ENCODE measurements at places on chromosomes 4 and X.

- DNase-seq: peak; percentile 52
These were observed 876 bp downstream of the KLHL2 start for GRCh38 chr4:165208221-165208652.

DNA sequence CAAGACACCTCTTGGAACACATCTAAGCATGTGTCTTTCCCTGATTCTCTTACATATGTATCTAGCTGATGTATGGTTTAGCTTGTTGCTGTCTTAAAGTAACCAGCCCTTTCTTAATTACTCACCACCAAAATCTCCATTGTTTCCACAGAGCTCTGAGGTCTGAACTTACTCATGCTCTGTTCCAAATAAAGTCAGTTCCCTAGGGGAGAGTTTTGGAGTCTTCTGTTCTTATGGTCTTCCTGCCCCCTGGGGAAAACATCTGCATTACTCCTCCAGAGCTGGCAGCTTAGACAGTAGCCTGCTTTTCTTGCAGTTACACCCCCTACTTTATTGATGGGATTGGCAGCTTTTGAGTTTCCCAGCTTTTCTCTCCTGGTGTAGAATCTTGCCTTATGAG lies 125.8 kb downstream of the EDA start:
- no peak for DNase-seq

DNA sequence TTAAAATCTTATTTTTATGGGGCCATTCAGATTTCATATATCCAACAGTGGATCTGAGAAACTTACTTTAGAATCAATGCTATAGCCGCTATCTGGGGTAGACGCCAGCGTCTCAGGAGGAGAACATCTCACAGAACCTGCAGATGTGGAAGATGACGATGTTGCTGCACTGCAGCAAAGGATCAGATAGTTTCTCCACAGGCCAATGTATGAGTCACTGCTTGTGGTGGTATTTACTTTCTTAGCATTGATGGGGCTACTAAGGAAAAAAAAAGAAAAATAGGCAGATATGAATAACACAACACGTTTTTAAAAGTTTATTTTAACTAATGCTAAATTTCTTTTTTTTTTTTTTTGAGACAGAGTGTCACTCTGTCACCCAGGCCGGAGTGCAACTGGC lies 85.9 kb downstream of the ZAR1 start:
- peak; percentile 46 for DNase-seq

DNA sequence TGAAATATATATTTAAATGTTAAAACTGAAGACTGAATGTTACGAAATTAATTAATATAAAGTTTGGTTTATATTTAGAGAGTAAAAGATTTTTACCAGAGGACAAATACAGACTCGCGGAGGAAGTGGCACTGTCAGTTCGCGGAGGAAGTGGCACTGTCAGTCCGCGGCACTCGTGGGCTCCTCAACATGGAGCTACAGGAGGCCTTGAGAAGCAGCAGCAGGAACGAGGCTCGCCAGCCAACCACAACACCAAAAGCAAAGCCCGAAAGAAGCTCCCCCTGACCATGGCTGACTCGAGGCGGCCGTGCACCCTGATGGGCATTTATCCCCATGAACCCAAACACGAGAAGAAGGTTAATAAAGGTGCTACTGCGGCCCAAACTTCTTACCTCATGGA lies 125.3 kb upstream of the PABPC4L start:
- no peak for DNase-seq

- DNase-seq: no peak
These were observed 441.7 kb downstream of the ARAP2 start for GRCh38 chr4:35802644-35803043.

DNA sequence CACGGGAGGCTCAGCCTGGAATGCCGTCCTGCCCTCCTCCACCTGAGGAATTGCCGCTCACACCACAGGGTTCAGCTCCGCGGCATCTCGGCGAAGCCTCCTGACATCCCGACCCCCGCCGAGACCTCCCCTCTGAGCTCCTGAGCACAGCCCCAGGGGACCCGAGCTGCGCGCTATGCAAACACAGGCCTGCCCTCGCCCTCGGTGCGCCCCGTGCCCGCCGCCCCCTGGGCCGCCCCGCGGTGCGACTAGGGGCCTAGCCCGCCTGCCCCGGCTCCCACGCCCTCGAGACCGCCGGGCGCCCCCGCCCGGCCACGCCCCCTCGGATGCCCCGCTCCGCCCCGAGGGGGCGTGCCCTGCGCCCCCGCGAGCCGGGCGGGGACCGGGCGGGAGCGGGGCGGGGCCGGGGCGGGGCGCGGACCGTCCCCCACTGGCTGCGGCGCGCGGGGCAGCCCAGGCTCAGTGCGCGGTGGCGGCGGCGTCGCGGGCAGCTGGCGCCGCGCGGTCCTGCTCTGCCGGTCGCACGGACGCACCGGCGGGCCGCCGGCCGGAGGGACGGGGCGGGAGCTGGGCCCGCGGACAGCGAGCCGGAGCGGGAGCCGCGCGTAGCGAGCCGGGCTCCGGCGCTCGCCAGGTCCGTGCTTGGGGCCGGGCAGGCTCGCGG lies at the start of gene FGFR3:
Gene FGFR3 (plus strand): TSS at position 462 of the 664 bp plus-strand sequence. CDS start 642 bp downstream, outside the sequence.
- DNase-seq: peak; percentile 64

DNA sequence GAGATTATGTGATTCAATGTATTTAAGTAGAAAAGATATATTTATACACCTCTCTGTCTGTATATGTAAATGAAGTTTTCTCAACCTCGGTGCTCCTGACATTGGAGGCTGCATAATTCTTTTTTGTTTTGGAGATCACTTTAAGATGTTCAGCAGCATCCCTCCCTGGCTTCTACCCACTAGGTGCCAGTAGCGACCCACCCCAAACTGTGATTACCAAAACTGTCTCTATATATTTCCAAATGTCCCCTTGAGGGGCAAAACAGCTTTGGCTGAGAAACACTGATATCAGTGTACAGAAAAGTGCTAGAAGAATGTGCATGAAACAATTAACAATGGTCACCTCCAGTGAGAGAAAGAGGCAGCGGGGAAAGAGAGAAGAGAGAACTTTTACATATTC lies 51.2 kb downstream of the DCX start:
- DNase-seq: no peak

GRCh38 chr4:3201718-3202702 lies 46.9 kb upstream of the MSANTD1 start:
- DNase-seq: peak; percentile 52

- DNase-seq: no peak
These were observed 105.8 kb upstream of the DCAF12L1 start for GRCh38 chrX:126658447-126658846.

Data from GM23248 (cell line).